ENCODE measurements at places on chromosomes 4 and X.

- no peak for DNase-seq
These were observed 77.8 kb downstream of the GALNTL6 start for GRCh38 chr4:171891038-171891437.

DNA sequence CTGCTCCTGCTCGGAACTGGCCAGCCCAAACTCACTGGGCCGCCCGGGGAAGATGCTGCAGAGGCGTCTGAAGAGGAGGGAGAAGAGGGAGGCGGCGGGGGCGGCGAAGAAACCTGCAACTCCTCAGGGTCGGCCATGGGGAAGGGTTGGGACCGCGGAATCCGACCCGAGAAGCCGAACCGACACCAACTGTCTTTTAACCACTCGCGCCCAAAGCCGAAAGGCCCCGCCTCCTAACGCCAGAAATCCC is at the start of gene C4orf46:
Gene C4orf46 (minus strand): TSS at position 223 of the 250 bp plus-strand sequence. CDS start 86 bp downstream, at position 137.
- DNase-seq: no peak

- no peak for DNase-seq
These were observed 8.3 kb upstream of the CLTRN start for GRCh38 chrX:15672881-15673280.

GRCh38 chr4:185033950-185034349 is 15.7 kb downstream of the HELT start:
- no peak for DNase-seq

GRCh38 chr4:107018344-107018735 is 17.8 kb downstream of the DKK2 start:
- DNase-seq: no peak

GRCh38 chr4:73776321-73776729 is 36.0 kb downstream of the CXCL8 start:
- no peak for DNase-seq

DNA sequence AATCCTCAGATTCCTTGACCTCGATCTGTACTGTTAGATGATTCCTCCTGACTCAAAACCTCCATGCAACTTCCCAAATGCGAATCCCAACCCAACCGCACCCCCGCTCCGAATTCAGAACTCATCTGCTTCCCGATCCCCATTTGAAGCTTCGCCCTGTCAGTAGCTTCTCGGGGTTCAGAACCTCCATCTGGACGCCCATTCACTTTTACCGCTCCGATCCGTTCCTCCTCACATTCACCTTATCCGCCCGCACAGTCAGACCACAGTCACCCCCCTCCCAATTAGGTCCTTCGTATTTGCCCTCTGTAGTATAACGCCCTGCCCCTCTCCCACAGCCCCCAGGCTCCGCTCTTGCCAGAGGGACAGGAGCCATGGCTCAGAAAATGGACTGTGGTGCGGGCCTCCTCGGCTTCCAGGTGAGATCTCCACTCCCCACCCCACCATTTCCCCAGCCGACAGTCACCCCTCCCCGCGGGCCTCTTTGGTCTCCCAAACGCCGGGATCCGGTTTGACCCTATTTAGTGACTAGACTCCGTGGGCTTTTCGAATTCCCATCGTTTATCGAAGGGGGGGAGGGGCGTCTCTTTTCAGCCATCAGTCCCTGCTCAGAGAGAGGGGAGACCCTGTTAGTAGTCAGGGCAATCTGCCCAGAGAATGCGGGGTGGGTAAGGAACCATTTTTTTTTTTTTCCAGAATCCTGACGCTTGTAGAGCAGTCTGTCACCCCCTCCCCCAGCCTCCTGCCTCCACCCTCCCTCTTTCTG is 691 bp downstream of the MAGED1 start:
- DNase-seq: no peak

- no peak for DNase-seq
These were observed 51.3 kb upstream of the FRMPD3 start for GRCh38 chrX:107398115-107398514.

- DNase-seq: no peak
These were observed 238.9 kb downstream of the NR3C2 start for GRCh38 chr4:148203056-148203898.

DNA sequence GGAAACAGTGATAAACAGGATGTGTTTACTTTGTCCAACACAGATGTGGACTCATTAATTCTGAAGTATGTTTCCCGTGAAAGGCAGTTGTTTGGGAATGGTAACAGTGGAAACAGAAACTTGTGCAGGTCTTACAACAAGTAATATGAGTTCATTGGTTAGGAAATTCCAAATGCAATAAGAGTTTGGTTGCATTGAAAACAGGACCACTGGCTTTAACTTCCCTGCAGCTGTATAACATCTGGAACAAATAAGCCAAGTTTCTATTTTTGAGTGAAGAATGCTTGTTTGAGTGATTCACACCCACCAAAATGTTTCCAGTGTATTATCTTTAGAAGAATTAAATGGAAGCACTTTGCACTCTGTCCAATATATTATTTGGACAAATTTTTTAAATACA is 82.4 kb upstream of the BMP3 start:
- no peak for DNase-seq

- no peak for DNase-seq
These were observed 743.7 kb downstream of the C4orf33 start for GRCh38 chr4:129839687-129840086.

GRCh38 chr4:109444182-109444844 is 10.7 kb downstream of the SEC24B start:
- no peak for DNase-seq

- no peak for DNase-seq
These were observed 8.2 kb downstream of the PDGFC start for GRCh38 chr4:156963419-156963818.

GRCh38 chrX:111411557-111411956 is 435 bp downstream of the DCX start:
- DNase-seq: no peak

DNA sequence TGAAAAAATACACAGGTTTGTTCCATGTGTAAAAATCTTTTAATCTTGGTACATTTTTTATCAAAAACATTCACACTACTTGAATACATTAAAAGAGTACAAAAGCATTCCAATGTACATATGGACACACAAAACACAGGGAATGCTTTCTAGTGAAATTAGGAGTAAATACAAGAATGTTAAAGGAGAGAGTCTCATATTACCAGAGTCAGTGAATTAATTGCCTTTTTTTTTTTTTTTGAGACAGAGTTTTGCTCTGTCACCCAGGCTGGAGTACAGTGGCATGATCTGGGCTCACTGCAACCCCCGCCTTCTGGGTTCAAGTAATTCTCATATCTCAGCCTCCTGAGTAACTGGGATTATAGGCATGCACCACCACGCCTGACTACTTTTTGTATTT is 17.0 kb downstream of the XIAP start:
- no peak for DNase-seq

DNA sequence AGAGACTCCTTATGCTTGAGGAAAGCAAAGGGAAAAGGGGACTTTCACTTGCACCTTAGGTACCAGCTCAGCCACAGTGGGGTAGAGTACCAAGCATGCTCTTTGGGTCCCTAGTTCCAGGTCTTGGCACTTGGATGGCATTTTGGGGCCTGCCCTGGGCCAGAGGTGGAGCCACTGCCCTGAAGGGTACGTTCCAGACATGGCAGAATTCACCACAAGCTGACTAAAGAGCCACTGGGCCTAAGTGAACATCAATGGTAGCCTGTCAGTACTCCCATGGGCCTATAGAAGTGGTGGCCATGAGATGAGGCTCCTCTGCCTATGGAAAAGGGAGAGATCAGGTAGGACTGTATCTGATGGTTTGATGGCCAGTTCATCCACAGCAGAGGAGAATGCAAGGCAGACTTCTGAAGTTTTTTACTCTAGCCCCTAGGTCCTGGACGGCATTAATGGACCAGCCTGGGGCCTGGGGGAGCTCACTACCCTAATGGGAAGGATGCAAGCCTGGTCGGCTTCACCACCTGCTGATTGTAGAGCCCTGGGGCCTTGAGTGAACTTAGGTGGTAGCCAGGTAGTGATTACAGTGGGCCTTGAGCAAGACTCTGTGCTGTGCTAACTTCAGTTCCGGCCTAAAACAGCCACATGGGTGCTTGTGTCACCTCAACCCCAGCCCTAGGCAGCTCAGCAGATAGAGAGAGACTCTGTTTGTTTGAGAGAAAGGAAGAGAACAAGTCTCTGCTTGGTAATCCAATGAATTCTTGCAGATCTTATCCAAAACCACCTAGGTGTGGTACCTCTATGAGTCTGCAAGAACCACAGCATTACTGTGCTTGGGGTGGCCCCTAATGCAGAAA is 19.8 kb upstream of the HSFX4 start:
- no peak for DNase-seq

- no peak for DNase-seq
These were observed 101.7 kb upstream of the MAP3K15 start for GRCh38 chrX:19616959-19617358.

DNA sequence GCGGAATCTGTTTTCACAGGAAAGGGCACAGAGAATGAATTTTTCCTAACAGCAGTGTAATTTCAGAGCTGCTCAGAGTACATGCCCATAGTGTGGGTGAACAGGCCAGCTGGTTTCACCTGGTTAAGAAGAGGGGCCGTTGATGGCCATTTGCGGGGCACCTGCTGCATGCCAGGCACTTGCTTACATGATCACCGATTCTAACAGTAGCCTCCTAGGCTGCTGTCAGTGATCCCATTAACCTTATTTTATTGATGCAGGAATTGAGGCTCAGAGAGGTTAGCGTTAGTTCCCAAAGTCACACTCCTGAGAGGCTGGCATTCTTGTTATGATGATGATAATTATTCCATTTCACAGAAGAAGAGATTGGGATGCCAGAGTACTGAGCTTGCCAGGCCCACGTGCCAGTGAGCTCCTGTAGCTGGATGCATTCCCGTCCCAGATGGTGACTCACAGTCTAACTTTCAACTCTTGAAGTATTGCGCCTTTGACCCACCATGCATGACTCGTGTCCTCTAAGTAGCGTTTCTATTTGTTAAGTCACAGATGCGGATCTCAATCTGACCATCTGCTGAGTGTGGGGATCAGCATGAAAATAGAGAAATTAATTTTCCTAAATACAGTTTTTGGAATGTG is 76.5 kb downstream of the PSAPL1 start:
- DNase-seq: no peak

DNA sequence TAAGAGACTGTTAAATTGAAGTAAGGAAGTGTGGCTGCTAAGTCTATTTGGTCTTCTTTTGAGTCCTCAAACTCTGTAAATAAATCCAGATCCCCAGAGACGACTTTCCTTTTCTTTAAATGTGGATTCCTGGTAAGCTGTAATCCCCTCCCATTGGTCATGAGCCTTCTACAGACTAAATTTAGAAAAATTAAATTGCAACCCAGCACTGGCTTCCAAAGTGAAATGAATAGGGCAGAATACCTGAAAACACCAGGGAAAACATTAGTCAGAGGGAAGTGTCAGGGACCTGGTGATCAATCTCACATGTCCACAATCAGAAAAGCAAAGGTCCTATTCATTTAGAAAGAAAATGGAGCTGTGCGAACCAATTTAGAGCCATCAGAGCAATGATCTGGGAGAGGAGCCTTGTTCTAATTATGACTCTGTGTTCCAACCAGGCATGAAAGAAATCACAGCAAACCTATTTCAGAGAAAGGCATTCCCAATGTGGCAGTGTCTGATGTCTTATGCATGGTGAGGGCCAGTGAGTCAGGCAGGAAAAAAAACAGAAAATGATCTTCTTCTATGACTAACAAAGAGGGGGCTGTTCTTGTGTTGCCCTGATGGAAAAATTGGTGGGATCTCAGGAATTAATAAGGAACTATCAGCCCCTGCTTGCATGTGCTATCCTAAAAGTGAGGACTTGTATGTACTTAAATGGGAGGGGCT is 19.8 kb upstream of the CCDC149 start:
- no peak for DNase-seq

- DNase-seq: no peak
These were observed 236.1 kb upstream of the LDB2 start for GRCh38 chr4:17134565-17134964.

DNA sequence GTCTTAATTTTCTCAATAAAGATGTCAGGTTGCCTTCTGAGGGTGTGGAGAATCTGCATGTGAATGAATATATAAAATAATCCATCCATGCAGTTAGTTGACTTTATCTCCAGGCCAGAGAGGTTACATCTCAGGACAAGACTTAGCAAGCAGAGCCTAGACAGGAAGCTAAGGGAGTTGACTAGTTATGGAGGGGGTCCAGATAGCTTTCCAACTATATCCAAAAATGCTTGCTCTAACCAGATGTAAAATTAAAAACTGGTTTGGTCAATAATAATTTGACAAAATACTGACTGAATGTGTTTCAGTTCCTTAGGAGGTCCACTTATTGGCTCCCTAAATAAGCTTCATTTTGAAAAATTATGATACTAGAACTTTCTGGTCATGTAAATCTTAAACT is 101.4 kb downstream of the PAPSS1 start:
- DNase-seq: no peak

- no peak for DNase-seq
These were observed 5.1 kb upstream of the DCLK2 start for GRCh38 chr4:150072906-150073714.

- no peak for DNase-seq
These were observed 89.6 kb upstream of the MAD2L1 start for GRCh38 chr4:120156120-120156718.

GRCh38 chr4:171834640-171835039 is 21.4 kb downstream of the GALNTL6 start:
- DNase-seq: no peak

GRCh38 chr4:80336582-80336981 is 1.1 kb downstream of the CFAP299 start:
- DNase-seq: no peak

- DNase-seq: no peak
These were observed 475.0 kb upstream of the PCDH7 start for GRCh38 chr4:30245140-30245539.

GRCh38 chr4:85747882-85748491 is 273.0 kb downstream of the ARHGAP24 start:
- no peak for DNase-seq

- no peak for DNase-seq
These were observed 3.9 kb upstream of the GLRB start for GRCh38 chr4:157072002-157072401.

GRCh38 chr4:48445704-48446103 is 37.4 kb upstream of the SLC10A4 start:
- no peak for DNase-seq

GRCh38 chr4:94621491-94622080 is 136.2 kb upstream of the BMPR1B start:
- no peak for DNase-seq

- DNase-seq: no peak
These were observed 515.1 kb upstream of the DIPK2B start for GRCh38 chrX:45715748-45716147.

GRCh38 chrX:48720577-48721250 is 24.2 kb downstream of the SUV39H1 start:
- DNase-seq: no peak

- no peak for DNase-seq
These were observed 48.3 kb downstream of the ZAR1 start for GRCh38 chr4:48538358-48538757.

- no peak for DNase-seq
These were observed 87.8 kb downstream of the GRIA3 start for GRCh38 chrX:123271902-123272301.

- DNase-seq: no peak
These were observed 39.2 kb upstream of the CRMP1 start for GRCh38 chr4:5932035-5932568.
